ENCODE measurements at places on chromosomes 1 and 21.

DNA sequence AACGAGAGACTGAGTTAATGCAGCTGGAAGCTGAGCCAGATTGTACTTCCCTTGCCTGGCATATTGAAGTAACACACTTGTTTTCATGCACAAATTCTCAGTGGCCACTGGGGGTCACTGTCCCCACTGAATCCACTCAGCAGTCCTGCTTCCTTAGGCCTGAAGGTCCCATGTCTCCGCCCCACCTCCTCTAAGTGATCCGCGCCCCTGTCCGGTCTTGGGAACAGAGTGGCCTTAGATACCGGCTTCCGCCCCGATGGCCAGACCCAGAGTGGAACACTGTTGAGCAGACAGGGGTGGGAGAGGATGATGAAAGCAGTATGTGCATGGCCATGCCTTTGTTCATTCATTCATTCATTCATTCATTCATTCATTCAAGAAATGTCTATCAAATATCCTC, 34.8 kb downstream of the CHAF1B start:
- DNase-seq, result peak; percentile 55

DNA sequence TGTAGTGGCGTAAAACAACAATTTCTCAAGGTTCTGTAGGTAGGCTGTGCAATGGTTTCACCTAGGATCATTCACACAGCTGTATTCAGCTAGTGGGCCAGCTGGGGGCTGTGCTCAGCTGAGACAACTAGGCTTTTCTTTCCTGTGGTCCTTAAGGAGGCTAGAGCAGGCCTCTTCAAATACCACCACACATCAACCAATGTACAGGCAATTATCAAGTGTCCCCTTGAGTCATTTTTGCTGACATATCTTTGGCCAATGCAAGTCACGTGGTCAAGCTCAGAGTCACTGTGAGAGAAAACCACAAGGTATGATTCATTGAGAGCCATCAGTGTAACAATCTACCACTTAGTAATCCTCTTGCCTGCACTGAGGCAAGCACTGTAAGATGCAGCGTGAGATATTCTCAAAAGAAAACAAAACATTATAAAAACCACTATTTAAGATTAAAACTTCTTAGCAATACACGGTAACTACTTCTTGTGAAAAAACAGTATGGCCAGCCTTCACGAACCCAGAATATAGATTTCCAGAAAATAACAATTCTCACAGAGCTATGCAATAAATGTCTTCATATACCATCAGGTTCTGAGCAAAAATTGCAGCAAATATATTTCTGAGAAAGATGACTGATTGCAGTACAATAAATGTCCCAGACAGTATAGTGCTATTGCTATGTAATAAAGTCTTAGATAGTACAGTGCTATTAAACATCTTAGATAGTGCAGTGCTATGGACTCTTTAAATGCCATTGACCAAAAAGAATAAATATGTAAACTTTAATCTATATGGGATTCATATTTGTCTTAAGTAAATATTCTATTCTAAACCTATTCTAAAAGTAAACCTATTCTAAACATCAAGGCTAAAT, 55.3 kb downstream of the NME7 start:
- DNase-seq, result peak; percentile 91

DNA sequence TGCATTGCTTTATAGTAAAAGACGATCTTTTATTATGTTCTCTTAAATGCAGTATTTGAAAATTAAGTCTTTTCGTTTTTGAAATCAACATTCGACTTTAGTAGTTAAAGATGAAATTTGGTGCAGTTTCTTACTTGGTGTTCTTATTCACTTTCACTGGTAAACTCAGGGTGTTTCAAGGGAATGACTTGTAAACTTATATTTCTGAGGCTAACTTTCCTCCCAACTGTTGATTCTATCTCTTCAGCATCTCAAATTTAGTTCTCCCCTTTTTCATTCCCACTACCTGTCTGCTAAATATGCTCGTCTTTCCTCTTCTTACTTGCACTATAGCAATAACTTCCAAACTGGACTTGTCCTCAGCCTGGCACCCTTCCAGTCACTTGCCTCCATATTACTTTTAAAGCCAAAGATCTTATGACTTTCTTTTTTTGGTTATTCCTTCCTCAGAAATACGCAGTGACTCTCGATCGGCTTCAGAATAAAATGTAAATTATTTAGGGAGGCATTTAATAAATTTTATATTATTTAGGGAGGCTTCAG, 988 bp downstream of the SLC35A3 start:
- DNase-seq, result no peak

- DNase-seq, result no peak
These were observed 3.6 kb downstream of the RER1 start for GRCh38 chr1:2395245-2395644.

DNA sequence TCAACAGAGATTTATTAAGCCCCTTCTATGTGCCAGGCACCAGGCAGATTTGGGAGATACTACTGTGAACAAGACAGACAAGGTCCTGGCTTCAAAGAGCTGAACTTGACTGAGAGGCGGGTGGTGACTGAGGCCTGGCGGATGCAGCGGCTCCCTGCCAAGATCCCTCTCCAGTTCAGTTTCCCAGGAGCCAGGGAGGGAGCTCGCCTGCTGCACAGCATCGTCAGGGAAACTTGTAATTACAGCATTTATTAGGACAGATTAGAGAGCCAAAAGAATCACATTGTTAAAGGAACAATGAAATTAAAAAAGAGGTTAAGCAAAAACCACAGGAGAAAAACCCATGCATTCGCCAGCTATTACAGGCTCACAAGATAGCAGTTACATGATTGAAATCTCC, 55.3 kb downstream of the ETS2 start:
- DNase-seq, result no peak

DNA sequence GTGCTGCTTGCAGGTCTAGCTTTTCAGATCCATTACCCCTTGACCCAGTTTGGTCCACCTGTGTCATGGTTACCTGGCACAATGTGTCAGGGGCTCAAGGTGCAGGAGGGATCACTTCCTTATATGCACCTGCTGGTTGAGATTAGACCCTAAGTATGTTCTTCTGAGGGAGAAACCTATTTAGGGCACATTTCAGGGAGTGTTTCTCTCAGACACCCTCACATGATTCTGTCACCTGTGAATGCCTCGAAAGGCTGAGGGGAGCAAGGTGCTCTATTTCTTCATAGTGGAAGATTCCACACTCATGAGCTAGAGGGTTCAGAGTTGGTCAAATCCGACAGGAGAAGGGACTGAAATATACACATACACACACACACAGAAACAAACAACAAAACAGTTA, 15.5 kb downstream of the HSD3B2 start:
- no peak for DNase-seq

GRCh38 chr1:235073968-235074522, 54.6 kb downstream of the TOMM20 start:
- no peak for DNase-seq

Measured in NCI-H226 (cell line).